ENCODE measurements at places on chromosomes 7 and 10.

GRCh38 chr10:70963271-70963670 is 74.9 kb upstream of the PCBD1 start:
- DNase-seq, result no peak

GRCh38 chr7:135366843-135367508 is 133.3 kb downstream of the STRA8 start:
- DNase-seq, result no peak

DNA sequence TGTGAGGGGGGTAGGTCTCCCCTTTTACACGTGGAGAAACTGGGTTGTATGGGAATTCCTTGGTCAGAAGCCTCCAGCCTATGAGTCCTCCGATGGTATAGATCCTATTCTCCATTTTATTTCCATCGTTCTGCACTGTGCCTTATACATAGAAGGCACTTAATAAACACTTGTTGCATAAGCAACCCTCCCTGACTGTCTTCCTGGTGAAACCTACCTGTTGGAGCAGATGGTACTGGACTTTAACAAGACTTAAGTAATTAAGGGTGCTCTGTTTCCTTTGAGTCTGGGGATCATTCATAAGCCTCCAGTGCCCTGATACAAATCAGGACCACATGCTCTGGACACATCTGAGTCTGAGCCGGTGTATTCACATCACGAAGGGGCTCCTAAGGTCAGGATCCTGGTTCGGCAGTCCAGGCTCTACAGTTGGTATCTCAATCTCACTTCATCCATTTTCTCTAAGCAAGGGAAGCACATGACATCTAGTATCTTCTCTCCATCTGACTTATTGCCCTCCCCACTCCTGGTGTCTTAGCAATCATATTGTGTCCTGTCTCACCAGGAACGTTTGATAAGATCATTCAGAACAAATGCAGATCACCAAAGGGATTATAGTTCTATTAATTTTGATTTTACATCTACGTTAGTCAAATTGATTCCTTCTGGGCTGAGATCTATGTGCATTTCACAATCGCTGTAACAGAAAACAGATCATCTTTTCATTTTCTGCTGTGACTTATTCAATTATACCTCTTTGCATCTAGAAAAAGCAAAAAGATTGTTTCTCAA is 22.8 kb upstream of the EZH2 start:
- no peak for DNase-seq

DNA sequence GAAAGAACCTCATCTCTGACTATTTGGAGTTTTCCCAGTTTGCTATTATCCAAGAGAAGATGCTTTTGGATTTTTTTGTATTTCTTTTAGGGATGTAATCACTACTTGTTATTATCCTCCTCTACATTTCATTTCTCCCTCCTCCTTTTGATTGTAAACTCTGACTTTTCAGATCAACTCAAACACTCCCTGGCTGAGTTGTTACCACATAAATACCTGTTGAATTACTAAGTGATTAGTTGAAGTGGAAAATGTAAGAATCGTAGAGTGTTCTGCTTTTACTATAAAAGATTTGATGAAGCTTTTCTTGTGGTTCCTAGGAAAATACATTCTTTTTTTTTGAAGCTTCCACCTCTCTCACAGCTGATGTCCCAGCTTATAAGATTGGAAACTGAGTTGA is 164.1 kb upstream of the C1GALT1 start:
- DNase-seq, result no peak

DNA sequence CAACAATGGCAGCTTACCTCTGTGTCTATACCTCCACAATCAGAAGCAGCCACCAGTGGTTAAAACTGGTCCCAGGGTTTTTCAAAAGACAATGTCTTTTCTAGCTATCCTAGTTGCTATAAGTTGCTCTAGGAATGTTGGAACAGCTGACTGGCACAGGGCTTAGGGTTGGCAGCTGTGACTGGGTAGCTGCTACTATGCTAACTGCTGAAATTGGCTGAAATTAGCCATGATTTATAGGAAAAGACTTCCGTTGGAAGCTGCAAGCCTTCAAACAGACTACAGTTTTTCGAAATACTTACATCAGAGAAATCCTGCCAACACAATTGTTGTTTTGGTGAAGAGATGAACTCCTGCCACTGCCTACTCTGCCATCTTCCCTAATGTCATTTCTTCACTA is 102.3 kb downstream of the MKX start:
- DNase-seq, result no peak

- DNase-seq, result no peak
These were observed 24.6 kb upstream of the WNT2 start for GRCh38 chr7:117347480-117347879.

DNA sequence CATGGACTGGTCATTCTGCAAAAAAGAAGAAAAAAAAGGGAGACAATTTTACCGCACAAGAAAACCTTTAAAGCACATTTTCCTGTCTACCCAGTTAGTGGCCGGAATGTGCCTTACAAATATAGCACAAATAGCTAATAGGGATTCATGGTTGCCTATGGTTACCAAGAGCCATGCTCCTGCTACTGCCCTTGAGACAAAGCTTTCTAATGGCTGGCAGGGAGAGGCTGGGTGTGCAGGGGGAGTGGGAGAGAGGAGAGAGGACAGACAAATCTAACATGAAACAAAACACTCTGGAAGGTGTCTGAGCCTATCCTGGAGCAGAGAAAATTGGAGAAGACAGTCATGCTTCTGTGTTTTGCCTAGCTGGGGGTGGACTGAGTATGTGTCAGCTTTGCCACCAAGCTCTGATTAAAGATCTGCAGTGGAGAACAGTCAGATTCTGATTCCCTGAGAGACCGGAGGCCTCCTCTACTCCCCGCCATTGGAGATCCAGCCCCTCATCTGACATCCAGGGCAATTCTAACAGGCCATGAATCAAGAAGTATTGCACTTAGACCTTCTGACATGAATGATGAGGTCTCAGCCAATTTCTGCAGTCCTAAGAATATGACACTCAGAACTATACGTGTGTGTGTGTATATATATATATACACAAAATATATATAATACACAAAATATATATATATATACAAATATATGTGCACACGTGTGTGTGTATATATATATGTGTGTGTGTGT is 80.2 kb downstream of the PRTFDC1 start:
- no peak for DNase-seq

- no peak for DNase-seq
These were observed 117.9 kb downstream of the FANK1 start for GRCh38 chr10:126014309-126014708.

DNA sequence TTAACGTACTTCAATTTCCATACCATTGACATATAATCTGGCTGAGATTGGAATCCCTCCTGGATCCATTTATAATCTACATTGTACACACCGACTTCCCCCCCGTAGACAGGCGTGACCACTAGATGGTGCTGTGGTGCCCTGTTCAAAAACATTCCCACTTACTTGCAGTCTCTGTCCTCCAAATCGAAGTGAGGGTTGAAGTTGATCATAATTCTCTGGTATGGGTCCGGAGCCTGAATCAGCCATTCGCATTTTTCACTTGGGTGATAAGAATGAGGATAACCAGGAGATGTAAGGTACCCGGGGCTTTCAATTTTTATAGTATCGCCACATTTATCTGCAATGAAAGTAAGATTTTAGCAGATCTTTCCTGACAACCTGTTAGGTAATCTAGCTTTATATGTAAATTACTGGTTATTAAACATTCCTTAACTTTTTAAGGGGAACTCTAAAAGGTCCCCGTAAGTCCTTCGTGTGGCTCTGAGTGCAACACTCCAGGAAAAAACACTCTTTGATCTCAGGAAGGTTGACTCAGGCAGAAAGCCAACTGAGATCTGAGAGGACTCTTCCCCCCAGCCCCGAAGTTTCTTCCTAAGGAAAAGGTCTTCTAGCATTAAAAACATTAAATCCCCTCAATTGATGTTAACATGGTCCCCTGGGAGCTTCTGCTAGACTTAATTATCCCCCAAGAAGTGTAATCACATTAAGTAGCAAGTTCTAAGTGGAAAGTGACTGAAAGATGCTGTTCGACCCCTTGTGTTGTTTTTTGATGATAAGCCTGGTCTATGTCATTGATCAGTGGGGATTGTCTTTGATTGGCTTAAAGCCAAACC is 3.7 kb downstream of the NRP1 start:
- DNase-seq, result peak; percentile 74

DNA sequence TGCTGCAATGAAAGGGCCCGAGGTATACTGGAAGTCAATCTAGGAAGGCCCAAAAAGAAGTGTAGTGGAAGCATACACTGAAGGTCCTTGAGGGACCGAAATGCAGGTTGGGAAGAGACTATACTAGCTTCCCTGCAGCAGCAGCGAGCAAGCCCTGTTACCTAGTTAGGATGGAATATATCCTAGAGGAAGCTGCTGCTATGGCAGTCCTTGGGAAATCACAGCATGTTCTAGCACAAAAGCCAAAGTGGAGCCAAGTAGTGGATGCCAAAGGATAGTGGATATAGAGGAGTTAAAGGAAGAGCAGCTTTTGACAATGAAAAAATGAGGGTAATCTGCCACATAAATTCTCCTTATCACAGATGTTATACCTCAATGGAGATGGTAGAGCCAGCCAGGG is 123.8 kb upstream of the STARD3NL start:
- DNase-seq, result no peak

GRCh38 chr10:103661198-103661950 is 167.9 kb downstream of the NEURL1 start:
- no peak for DNase-seq

- DNase-seq, result no peak
These were observed 642.4 kb downstream of the GRID1 start for GRCh38 chr10:85724215-85724614.

- no peak for DNase-seq
These were observed 28.6 kb upstream of the SAR1A start for GRCh38 chr10:70198696-70199466.

DNA sequence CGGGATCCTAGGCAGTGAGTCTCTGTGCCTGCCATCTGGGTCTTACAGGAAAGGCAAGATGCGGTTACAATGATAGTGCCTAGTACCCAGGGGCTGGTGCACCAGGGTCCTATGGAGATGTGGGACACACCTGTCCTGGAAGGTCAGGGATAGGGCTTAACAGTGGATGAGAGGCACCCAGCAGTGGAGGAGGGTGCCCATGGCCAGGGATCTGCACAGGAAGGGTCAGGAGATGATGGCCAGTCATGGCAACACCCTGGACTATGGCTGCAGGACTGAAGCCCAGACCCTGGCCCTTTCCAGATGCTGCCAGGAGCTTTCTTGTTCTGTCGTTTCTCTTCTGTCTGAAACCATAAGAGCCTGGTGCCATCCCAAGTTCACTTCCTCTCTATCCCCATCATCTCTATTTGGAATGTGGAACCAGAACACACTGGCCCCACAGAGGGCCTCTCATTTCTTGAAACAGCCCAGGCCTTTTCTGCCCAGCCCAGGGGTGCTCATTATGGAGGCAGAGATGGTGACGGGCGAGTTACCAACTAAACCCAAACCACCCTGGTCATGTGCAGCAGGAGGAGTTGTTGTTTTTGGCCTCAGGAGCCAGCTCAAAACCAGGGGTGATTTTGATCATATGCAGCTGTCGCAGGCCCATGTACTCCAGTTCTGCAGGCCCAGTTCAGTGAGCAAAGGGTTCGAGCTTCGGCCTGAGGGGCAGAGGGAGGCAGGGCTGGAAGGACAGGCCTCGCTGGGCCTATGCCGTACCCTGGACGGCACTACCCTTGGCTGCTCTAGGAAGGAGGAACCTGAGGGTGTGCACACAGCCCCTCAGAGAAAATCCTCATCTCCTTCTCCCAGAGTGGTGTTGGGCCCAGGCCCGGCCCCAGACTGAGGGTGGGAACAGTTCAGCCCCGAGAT is 52.6 kb upstream of the GDF10 start:
- DNase-seq, result no peak

GRCh38 chr10:58341947-58342346 is 7.1 kb downstream of the UBE2D1 start:
- DNase-seq, result no peak

DNA sequence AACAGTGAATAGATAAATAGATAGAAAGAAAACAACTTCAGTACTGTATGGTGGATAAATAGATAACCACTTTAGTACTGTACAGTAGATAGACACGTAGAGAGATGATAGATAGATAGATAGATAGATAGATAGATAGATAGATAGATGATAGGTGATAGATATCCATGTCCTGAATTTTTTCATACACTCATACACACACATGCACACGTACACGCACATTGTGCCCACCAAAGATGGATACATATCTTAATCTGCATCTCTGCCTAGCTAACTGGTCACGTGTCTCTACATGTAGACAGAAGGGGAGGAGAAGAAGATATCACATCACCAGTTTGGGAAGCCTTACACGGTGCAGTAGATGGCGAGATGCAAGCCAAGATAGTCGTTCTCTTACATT is 99.2 kb downstream of the ARID5B start:
- DNase-seq, result no peak

GRCh38 chr7:2299131-2299829 is 15.0 kb downstream of the SNX8 start:
- no peak for DNase-seq
